Cerebellum (tissue), 4 donors: ENCODE measurements at places on chromosomes 1 and 21.

DNA sequence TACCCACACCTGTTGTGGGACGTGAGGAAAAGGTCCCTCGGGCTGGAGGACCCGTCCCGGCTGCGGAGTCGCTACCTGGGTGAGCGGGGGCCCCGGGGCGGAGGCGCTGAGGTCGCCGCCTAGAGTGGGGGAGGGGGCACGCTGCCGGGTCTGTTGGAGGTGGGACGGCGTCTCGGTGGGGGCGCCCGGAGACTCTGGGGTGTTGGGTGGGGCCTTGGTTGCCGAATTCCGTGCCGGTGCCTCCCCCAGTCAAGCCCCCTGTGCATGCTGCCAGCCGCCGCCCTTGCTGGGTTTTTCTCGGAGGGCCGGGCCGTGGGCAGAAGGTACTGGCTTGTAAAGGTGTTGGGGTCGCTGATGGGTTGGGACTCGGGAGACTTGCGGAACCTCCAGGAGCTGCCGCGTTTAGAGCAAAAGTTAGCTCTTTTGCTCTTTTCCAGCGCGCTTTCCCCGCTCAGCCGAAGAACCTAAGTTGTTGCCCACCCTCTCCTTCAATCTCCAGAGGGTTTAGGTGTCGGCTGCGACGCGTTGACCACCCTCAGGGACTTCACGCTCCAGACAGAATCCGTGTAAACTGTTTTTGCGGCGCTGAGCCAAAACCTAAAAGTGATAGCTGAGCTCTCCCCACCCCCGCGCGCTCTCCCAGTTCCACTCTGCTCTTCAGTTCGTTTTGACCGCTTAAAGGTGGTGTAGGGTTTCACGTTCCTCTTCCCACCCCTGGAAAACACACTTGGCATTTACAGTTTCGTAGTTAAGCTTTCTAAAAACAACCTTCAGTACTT lies at the start of gene MPC2:
Gene MPC2 (minus strand): TSS at position 143 of the 779 bp plus-strand sequence. CDS start 1,231 bp downstream, outside the sequence.
- peak; percentile 35 for DNase-seq

DNA sequence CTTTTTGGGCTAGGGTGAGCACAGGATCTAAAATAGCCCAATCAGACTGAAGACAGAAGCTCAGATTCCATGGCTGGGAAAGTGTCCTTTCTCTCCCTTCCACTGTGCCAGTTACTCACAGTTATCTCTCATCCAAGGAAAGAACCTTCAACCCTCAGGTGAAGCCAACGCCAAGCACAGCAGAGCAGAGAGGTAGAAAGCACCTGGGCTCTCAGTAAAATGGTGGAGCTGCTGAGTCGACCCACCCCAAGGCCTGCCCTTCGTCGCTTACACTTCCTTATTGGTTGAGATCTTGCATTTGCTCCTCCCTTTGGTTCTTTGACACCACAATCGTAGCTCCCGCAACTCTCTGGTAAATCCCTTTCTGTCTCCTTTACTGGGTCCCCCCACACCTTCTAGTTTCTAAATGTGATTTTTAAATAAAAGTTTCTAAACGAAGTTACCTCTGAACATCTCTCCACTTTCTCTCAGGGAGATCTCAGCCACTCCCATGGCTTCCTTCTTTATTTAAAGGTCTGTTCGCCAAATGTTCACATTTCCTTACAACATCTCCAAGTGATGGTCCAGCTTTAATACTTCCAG lies 27.5 kb upstream of the SLC30A1 start:
- DNase-seq, result no peak

- no peak for DNase-seq
These were observed 46.5 kb downstream of the KCNAB2 start for GRCh38 chr1:6092211-6092610.

GRCh38 chr21:31326522-31327242 lies 17.4 kb downstream of the TIAM1 start:
- DNase-seq, result no peak

- DNase-seq, result no peak
These were observed 122.8 kb upstream of the C8B start for GRCh38 chr1:57088653-57089052.
